Right ventricle myocardium superior (tissue), 1 donor: ENCODE measurements at places on chromosomes 2 and 18. TPM values are rescaled to one million over a fixed set of nuclear protein-coding genes. Genes with fewer than 3 reads are reported as not detected.

GRCh38 chr2:150888337-150888736 lies 373.3 kb downstream of the RBM43 start:
- no peak for DNase-seq

- no peak for DNase-seq
Observed at GRCh38 chr2:20145497-20146193, 79.3 kb downstream of the SDC1 start.

GRCh38 chr18:32867330-32867729 lies 94.5 kb upstream of the KLHL14 start:
- no peak for DNase-seq

DNA sequence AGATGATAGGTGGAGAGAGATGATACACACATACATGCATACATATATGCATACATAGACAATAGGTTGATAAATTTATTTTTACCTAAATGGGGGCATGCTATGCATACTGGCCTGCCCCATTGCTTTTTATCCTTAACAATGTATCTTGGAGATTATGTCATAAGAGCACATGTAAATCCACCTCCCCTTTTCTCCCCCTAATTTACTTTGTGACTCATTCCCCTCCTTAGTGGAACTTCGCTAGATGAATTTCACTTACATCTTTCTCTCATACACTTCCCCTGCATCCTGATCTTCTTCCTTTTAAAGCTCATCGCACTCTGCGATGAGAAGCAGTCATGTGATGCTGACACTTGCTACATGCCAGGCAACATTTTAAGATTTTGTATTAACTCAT lies 223.6 kb downstream of the C1D start:
- DNase-seq: no peak

DNA sequence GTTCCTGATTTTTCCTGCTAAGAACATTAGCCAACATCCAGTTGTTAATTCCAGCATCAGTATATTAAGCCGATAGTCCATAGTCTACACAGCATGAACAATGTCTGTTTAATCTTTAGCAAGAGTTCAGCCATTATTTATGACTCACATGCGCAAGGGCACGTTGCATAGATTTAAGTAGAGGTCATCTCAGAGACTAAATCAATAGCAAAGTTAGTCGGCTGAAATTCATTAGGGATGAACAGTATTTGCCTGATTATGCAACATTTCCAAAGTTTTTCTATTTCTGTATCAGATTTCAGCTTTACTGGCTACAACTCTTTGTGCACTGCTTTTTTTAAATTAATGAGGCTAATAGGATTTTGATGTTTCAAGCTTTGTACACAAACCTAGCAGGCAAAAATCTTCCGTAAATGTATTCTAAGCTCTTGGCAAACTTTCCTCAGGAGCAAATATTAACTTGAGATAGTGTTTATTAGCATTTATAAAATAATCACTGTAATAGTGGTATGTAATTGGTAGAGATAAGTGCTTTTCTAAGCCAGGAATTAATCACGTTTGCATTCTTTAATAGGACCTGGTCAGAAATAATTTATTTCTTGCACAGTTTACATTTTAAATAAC lies 578.7 kb upstream of the ID2 start:
- DNase-seq: no peak

DNA sequence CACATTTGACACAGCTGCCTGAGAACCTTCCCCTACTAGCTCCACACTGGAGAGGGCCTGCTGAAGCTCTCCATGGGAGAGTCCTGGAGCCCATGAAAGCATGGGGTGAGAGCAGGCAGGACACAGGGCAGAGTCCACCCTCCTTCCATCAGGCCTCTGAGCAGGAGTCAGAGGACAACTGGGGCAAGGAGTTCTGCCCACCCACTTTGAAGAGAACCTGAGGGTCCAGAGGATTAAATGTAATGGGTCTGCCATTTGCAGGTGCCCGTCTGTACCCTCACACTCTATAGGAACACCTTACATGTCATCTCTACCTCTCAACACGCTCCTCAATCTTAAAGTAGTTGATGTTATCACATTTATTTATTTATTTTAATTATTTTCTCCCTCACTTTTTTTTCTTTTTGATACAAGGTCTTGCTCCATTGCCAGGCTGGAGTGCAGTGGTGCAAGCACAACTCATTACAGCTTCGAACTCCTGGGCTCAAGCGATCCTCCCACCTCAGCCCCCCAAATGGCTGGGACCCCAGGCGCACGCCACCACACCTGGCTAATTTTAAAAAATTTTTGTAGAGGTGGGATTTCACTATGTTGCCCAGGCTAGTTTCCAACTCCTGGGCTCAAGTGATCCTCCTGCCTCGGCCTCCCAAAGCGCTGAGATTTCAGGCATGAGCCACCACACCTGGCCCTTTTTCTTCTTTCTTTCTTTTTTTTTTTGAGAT lies 10.2 kb downstream of the ADRA2B start:
- no peak for DNase-seq

- DNase-seq: no peak
Observed at GRCh38 chr2:148613231-148614013, 31.1 kb upstream of the EPC2 start.

DNA sequence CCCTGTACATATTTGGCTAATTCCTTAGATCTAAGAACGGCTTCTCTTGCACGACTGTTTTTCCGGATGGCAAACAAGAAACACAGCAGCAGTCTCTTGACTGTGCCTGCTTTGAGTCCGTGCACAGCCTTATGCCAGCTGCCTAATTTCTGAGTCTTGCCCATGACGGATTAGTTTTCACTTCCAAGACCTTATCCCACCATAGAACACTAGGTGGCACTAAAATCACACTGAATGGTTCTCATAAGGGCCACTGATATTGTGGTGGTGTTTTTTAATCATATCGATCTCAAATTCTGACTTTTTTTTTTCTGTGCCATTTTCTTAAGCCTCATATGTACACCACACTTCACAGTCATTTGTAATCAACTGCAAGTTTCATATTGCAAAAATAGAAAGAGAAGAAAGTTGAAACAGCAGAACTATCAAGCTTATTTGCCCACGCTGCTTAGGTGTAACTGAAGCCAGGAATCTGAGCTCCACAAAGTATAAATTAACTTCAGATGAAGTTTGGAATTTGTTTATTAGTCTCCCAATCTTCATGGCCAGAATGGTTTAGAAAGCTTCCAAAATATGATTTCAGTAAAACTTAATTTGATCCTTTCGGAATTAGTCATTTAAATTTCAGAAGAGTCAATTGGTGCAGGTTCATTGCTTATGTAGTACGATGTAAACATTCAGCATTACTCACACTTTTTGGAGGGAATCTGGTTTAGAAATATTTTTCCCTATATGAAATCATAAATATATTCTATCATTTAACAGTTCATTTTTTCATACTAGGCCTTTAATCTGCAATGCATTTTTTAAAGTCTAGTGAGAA lies 45.5 kb upstream of the SCN7A start:
- DNase-seq: no peak

- no peak for DNase-seq
Observed at GRCh38 chr2:144439993-144440392, 79.9 kb downstream of the ZEB2 start.

DNA sequence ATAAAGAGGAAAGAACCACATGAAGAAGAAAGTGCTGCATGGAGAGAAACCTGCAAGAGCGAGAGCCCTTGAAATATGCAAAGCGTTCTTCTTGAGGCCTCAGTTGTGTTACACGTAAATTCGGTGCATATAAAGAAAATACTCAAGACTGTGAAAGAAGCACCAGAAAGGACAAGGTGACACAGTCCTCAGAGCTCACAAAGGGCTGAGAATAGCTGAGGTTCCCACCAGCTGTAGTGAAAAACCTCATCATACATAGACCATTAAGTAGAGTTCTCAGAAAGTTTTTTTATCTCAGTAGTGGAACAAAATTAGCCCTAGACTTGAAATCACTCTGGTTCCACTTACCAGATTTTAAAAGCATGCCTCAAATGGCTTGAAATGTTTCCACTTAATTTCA lies 980.7 kb upstream of the CRIM1 start:
- DNase-seq: no peak

DNA sequence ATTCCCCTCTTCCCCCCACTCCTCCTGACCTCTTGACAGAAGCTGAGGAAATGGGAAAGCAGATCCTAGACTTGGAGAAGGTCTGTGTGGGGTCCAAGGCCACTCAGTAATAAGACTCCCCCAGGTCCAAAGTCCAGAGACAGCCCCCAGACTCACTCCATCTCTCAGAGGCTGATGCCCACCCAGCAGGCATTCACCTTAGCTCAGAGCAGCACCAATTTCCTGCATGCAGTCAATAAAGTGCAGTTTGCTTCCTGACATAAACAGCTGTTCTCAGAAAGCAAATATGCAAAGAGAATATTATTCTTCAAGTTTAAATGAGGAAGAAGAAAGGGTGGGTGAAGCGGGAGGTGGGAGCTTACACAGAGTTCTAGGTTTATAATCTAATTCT lies 84.1 kb upstream of the RTN4 start:
- DNase-seq: no peak

DNA sequence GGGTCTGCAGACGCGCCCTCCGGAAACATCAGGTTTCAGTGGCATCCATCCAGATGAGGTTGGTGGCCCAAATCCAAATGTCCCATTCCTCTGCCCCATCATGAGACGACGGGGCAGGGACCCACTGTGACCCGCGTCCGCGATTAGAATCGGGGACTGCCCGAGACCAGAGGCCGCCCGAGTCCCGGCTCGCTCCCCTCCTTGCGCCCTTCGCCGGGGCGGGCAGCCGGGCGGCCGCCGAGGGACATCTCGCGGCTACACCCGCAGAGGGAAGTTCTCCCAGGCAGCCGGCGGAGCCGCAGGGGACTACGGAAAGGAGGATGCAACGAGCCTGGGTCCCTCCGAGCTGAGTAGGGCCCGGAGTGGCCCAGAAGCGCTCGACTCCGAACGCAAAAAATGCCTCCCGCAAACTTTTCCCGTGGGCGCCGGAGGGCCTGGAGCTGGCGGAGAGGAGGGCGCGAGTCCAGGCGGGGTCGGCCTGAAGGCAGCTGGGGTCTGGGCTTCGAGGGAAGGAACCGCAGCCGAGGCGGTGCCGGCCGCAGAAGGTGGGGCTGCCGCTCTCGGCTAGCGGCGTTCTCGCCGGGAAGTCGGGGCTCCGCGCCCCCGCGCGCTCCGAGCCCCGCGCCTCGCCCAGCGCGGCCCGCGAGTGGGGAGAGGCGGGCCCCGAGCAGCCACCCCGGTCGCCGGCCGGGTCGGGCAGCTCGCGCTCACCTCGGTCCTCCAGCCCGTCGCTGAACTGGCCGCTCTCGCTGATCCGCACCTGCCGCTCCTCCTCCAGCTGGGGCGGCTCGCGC lies 580 bp downstream of the TMEM163 start:
- DNase-seq: peak; percentile 47

- DNase-seq: no peak
Observed at GRCh38 chr18:56470406-56471351, 167.7 kb downstream of the TXNL1 start.

DNA sequence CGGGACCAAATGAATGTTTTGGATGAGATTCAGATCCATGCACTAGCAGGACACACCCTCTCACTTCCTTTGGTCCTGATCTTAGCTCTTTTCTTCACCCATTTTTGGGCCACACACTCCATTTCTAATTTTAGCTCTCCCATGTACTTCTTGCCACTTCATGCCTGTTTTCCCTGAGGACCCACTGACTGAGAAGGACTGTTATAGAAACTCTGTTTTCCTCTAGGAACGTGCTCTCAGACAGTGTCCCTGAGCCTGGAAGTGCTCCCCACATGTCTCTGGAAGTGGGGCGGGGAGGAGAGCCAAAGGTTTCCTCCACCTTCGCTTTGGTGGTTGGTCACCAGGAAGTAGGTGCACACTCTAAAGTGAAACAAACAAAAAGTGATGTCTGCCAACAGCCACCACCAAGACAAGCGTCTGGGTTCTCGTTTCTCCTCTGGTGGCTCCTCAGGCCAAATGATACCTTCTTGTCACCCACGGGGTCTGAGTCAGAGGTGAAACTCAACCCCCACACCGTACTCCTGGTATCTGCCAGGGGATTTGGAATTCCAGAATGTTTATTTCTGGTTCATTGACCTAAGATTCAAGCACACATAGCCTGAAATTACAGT lies 74.7 kb downstream of the MERTK start:
- DNase-seq: no peak

DNA sequence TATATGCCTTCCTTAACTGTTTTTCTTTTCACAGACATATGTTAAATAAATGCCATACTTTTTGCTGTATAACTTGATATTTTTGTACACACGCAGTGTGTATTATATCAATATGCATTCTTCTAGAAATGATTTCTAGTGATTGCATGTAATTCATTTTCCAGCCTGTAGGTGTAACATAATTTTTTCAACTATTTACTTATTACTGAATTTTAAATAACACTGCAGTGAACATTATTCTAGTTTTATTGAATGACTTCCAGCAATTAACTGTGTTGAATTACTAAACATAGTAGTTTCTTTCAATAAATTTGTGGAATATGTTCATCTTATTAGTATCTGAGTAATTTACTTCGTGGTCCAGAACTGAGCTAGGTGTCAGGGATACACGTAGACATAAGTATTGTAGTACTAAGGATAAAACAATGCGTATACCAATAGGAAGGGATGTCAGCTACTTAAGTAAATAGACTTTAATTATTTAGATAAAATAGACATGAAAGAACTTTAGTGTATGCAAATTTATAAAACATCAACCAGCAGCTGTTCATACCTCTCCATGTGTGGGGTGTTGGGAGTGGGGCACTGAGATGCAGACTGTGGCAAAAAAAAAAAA lies 28.0 kb downstream of the TANC1 start:
- DNase-seq: no peak

GRCh38 chr2:32357318-32358110 lies 691 bp downstream of the BIRC6 start:
- peak; percentile 61 for DNase-seq

- no peak for DNase-seq
Observed at GRCh38 chr18:76367168-76368125, 127.6 kb downstream of the ZNF516 start.

GRCh38 chr18:59272891-59273758 lies at the start of gene RAX:
Gene RAX (minus strand): TSS chr18:59273454. CDS start chr18:59273206, 248 bp downstream.
- no peak for DNase-seq

DNA sequence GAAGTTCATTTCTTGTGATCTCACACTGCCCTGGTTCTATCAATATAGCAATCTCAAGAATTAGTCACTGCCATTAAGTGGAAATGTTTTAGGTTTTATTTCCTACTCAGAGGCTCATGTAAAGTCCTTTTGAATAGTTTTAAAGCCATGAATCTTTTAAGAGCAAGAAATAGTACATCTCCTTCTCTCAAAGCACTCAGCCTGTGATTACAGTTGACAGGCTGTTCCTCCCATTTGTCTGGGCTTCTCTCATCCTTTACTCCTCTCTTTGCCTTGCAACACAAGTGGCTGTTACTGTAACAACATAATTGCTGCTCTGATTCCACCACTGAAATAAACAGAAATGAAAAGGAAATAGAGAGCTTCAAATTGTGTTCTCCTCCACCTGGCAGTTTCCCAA lies 18.4 kb downstream of the GRP start:
- DNase-seq: no peak

Gene COLEC11
- total RNA-seq: 2.9 TPM

Gene ALPP
- total RNA-seq: not detected

Gene SNORC
- 0.70 TPM for total RNA-seq

Gene OSR1
- 5.4 TPM for total RNA-seq

Gene MDH1B
- total RNA-seq: 0.54 TPM

Gene ATP6V1C2
- 1.6 TPM for total RNA-seq

Gene CCDC148
- 1.0 TPM for total RNA-seq
